T-helper 9 cell (primary cell): ENCODE measurements at places on chromosomes 3 and 15.

- no peak for DNase-seq
Measured at GRCh38 chr3:5202222-5202621, 14.7 kb downstream of the EDEM1 start.

GRCh38 chr3:80190051-80190450, 422.3 kb upstream of the ROBO1 start:
- DNase-seq = no peak

- no peak for DNase-seq
Measured at GRCh38 chr3:138879541-138880380, 45.0 kb upstream of the PIK3CB start.

DNA sequence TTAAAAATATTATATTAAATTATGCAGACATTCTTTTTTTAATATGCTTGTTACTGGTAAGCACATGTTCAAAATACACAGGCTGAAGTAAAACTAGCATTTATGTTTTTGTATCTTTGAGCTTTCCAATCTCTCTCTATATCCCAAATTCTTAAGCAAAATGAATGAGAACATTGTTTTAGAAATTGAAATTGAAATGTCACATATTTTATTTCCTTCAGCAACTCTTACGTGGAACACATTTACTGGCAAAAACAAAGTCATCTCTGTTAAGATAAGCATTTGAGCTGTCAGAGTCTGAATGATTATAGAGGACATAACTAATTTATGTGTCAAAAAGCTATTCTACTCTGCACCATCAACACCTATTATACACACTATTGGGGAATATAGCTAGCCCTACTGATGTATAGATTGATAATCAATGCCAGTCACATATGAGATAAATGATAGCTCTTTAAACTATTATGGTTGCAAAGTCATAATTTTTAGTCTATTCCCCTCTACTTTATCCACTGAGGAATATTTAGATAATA, 535.4 kb upstream of the BCHE start:
- DNase-seq = no peak

- no peak for DNase-seq
Measured at GRCh38 chr3:112372396-112372795, 39.4 kb downstream of the CD200 start.

DNA sequence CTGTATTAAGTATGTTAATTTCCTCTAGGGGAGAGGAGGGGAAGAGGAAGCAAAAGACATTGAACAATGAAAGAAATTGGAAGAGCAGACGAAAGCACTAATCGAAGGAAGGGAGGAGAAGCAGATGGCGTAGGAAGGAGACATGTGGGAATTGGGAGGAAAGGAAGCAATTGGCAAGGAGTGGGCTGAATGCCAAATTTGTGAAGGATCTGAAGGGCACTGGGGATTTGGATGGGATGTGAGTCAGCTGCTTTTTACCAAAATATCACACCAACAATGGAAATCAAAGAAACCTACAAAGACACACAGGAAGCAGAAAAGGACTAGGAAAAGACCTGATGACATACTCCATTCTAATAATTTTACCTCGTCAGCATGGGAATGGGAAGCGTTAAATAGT, 1029.8 kb downstream of the ROBO1 start:
- no peak for DNase-seq

GRCh38 chr15:47824147-47824546, 106.8 kb downstream of the SEMA6D start:
- DNase-seq = no peak

- DNase-seq = no peak
Measured at GRCh38 chr3:10204921-10205320, 40.2 kb downstream of the IRAK2 start.

DNA sequence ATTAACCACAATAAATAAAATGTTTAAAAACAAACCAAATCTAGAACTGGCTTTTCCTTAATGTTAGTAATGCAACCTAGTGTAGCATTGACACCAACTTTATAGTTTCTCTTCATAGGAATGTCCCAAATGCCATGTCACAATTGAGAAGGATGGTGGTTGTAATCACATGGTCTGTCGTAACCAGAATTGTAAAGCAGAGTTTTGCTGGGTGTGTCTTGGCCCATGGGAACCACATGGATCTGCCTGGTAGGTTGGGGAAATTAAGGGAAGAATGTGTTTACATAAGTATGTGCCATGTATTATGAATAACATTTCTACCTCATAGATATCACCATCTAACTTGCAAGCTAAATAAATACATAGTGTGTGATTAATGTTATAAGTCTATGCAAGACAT, 84.4 kb upstream of the GOLGA6B start:
- DNase-seq = no peak

GRCh38 chr3:125271127-125271526, 58.6 kb upstream of the SLC12A8 start:
- no peak for DNase-seq

GRCh38 chr3:129702934-129703712, 96.6 kb upstream of the PLXND1 start:
- no peak for DNase-seq

GRCh38 chr15:39157882-39158281, 423.0 kb upstream of the THBS1 start:
- no peak for DNase-seq

DNA sequence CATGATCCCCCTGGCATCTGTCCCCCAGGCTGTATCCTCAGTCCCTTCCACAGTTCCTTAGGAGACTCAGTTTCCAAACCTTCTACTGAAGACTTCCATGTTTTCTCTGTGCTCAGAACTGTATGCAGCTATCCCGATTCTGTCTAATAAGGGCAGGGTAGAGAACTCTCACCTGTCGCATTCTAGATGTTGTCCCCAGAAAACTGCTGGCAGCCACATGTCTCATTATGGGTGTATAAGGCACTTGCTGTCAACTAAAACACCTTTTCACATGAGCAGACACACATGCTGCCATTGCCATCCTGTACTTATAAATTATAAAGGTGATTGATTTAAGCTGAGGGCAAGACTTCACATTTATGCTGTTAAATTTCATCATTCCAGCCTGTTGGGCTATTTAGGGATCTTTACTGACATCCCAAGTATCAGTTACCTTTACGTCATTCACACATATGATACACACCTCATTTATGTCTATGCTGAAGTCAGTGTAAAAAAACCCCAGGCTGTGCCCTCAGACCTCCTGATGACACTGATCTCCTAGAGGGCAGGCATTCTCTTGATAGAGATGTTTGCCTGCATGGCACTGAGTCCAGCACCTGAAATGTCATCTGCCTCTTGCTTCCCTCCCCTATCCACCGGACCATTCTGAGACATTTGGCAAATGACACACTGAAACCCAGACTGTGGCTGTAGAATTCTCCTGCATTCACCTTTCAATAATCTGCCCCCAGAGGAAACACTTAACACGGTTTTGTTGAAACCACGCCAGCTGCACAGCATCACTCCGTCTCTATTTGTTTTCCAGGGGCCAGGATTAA, 35.8 kb downstream of the BTD start:
- DNase-seq = no peak

DNA sequence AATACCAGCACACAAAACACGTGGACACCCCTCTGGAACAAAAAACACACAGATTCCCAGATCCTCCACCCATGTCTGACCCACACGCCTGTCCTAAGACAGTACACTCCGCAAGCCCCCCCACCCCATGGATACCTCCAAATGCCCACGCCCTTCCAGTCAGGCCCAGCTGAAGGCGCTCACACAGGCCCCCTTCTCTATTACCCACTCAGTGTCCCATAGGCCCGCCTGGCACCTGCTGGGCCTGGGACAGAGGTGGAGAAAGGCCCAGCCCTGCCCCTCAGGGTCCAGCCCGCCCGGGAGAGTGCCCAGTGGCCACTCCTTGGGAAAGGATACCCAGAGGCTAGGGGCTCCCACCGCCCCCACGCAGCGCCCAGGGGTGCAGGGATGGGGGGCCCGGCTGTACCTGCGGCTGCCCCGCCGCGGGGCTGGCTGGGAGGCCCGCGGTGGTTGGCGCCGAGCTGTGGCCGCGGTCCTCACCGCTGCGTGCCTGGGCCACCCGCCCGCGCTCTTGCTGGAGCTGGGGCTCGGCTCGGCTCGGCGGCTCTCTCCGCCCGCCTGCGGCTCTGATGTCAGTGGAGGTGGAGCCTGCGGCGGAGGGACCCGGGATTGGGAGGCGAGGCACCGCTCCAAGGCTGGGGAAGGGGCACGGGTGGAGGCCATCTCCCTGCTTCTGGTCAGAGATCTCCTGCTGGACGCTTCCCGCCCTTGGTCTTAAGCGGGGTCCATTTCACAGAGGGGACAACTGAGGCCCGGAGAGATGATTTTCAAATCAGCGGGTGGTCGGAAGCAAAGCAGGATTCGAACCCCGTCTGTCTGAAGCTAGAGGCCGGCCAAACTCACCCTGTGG, at the start of gene CAMK1:
Gene CAMK1 (minus strand): TSS at position 522 of the 850 bp plus-strand sequence. CDS start 2,198 bp downstream, outside the sequence.
- peak; percentile 42 for DNase-seq

DNA sequence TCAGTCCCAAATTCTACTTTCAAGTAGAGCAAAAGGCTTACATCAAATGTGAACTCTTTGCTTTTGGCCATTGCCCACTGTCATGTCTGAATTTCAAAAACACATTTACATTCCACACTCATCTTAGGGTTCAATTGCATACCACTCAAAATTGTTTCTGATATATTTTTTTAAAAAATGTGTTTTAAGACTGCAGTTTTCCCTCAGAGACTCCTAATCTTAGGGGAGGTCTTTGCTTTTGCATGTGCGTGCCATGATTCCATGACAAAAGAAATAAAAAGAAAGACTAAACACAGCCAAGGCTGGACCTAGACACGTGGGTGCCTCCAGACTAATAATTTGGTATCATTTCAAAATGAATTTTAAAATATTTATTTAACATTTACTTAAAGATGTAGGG, 396.8 kb upstream of the RASGRP1 start:
- no peak for DNase-seq

DNA sequence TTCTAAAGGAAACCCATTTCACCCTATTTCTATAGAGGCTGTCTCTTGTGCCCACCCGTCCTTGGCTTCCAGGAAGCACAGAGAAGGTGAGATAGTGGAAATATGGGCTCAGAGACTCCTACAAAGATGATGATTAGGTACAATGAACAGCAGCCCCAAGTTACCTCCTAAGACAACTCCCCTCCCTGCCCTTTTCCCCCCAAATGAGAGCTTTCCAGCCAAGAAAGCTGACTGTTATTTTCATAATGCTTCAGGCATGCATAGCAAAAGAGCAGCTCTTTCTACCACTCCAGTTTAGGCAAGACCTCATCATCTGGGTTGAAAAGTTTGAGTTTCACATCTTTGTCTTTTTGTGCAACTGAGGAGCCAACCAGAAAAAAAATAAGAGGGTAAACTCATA, 248.8 kb upstream of the ADAMTS9 start:
- no peak for DNase-seq

DNA sequence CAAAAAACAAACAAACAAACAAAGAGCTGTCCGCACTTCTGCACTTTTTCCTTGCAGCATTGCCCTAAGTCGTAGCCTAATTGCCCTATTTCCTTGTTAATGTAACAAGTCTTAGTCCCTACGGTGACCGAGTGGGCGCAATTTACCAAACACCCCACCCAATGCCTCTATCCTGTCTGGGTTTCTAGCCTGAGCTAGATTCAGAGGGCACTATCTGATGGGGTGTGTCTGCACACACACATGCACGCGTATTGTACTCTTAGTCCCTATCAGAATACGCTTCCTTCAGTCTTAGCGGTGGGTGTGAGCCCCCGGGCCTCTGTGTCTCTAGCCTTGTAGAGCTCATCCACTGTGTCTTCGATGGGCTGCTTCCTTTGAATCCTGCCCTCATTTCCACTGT, 125.9 kb upstream of the DLG1 start:
- DNase-seq = no peak

- no peak for DNase-seq
Measured at GRCh38 chr3:47407237-47407636, 26.4 kb downstream of the PTPN23 start.

DNA sequence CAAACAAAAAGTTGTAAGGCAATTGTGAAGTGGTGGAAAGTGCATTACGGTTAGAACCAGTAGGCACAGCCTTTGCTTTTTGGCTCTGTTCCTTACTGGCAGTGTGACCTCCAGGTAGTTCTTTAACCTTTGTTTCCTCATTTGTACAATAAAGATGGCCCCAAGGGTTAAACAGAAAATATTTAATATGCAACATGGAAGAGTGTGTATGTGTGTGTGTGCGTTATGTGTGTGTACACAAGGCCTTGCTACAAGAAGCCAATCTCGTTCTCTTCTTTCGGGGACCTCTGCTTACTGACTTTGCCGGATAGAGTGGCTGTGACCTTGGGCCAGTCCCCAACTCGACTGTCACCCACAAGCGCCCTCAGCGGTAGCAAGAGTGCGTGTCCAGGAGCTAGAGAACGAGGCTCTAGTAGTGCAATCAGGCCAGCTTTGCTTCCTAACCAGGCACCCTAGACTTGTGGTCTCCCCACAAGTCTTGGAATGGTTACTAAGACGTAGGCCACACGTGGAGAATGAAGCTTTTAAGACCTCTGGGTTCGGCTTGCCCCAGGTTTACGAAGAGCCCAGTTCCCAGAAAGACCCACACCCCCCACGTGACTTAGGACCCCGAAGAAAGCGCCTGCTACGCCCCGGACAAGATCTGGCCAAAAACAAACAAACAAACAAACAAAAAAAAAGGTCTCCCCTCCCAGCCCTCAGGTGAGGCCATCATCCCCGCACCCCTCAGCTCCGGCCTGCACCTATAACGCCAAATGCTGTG, 593 bp downstream of the CIAO2A start:
- DNase-seq = peak; percentile 6

GRCh38 chr15:40232625-40233070, 6.2 kb upstream of the PAK6 start:
- DNase-seq = no peak

GRCh38 chr3:31227131-31227562, 305.6 kb upstream of the STT3B start:
- no peak for DNase-seq

- no peak for DNase-seq
Measured at GRCh38 chr15:93360318-93360717, 271.3 kb upstream of the RGMA start.

GRCh38 chr15:40054855-40055575, 16.0 kb upstream of the SRP14 start:
- no peak for DNase-seq

DNA sequence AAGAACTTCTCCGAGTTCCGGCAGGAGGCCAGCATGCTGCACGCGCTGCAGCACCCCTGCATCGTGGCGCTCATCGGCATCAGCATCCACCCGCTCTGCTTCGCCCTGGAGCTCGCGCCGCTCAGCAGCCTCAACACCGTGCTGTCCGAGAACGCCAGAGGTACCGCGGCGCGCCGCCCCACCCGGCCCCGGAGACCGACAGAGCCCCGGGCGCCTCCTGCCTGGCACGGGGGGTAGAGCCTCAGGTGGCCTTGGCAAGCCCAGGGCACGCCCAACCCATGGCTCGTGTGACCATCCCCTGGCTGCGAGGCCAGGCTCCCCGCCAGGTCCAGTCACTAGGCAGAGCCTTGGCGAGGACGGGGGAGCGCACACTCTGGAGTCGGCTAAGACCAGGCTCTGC, 134.1 kb downstream of the LRRK1 start:
- DNase-seq = no peak
